Stimulated activated CD4-positive, alpha-beta T cell treated with anti-CD3 and anti-CD28 coated beads, Interleukin-15, amount 100 ng/mL, for 1 hour (primary cell): ENCODE measurements at places on chromosomes 3 and 15.

GRCh38 chr3:177127008-177127407, 70.3 kb downstream of the TBL1XR1 start:
- no peak for DNase-seq

DNA sequence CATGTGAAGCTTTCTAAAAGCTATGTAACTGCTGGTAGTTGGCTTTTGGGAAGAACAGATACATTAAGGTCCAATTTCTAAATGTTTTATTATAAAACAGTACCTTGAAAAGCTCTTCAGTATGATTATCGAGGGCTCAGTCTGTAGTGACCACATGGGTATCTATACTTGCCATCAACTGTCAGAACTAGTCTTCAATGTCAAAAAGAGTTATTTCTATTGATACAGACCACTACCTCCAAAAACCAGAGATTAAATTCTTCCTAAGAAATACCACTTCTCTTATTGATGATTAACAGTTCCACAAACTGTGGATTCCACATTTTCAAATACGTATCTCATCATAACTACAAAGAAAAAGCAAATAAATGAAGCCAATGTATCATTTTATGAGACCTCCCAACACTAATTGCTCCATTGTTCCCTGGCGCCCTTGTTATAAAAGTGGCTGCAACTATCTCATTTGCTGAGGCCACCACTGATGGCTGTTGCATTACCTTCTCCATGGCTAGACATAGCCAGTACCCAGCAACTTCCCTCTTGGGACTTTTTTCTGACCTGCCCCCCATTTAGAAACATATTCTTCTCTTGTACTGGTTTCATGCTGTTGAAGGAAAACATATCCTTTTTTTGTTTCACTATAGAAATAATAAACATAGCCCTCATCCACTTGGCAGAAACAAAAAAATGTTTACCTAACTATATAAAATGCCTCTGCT, 33.9 kb upstream of the MBNL1 start:
- no peak for DNase-seq

DNA sequence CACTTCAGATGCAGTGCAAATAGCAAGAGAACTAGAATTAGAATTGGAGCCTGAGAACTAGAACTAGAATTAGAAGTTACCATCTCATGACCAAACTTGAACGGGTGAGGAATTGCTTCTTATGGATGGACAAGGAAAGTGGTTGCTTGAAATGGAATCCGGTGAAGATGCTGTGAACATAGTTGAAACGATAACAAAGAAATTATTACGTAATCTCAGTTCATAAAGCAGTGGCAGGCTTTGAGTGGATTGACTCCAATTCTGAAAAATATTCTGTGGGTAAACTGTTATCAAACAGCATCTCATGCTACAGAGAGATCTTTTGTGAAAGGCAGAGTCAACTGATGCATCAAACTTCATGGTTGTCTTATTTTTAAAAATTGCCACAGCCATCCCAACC, 48.0 kb upstream of the GSK3B start:
- no peak for DNase-seq

DNA sequence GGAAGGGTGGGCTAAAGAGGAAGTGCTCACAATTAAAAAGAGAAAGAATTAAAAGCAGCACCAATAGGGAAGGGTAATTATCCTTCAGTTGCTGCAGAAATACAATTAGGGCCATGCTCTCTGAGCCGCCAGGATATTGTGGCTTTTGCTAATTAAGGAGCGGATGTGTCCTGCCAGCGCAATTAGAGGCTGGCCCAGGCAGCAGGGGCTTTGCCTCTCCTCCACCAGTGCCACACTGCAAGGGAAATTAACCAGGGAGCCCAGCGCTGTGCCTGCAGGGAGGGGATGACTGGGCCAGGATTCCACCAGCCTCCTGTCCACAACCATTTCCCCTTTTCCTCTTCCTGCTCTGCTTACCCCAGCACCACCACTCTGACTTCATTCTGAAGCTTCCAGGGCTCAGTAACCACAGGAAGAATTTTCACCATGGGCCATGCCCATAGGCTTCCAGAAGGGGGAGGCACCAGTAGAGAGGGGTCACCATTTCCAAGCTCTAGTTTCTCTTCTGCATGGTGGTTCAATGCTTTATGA, 10.4 kb upstream of the AEN start:
- no peak for DNase-seq

GRCh38 chr3:148990236-148990635, 1.1 kb upstream of the GYG1 start:
- DNase-seq: no peak

DNA sequence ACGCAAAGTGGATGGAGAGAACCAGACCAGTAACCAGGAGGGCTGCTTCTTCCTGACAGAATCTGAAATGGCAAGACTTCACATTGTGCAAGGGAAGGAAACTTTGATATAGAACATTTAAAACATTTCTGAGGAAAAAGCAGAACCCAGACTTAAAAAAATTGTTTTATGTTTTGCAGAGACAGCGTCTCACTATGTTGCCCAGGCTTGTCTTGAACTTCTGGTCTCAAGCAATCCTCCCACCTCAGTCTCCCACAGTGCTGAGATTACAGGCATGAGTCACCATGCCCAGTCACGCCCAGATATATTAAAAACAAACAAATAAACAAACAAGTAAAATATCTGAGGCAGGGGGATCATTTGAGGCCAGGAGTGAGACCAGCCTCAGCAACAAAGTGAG, 46.2 kb downstream of the CRTAP start:
- no peak for DNase-seq
